ENCODE measurements at places on chromosomes 12 and 14.

GRCh38 chr12:57497223-57498131 is 9.6 kb downstream of the MARS1 start:
- no peak for ATAC-seq

DNA sequence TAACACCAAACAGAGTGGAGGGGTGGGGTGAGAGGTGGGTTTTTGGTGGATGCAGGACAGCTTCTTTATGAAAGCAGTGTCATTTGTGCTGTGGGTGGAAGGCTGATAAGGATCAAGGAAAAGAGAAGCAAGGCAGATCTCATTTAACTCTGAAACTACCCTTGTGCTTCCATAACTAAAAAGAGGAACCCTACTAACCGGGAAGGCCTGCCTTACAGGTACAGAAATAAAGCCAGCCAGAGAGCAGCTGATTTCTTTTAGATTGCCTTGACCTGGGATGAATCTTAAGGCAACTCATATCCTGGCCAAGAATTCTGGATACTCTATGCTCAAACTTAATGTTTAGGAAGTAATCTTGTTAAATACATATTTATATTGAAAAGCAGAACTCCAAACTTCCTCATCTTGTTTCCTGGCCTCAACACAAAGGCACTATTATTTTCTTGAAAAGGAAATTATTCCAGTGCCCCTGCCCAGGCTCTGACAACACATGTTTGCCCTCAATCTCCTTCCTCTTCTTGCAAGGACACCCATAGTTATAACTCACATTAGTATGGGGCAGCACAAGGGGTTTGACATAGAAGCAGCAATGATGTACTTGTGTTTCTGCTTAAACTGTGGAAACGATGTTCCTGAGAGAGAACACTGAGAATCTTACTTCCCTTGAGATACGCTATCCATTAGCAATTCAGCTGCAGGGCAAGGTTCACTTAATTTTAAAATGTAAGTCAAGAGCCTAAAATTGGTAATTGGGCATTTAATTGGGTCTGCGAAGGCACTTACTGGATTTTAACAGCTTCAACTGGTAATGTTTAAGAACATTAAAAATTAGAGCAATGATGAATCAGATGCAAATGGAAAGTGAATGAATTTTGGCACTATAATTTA is 173.7 kb downstream of the STXBP6 start:
- no peak for ATAC-seq

DNA sequence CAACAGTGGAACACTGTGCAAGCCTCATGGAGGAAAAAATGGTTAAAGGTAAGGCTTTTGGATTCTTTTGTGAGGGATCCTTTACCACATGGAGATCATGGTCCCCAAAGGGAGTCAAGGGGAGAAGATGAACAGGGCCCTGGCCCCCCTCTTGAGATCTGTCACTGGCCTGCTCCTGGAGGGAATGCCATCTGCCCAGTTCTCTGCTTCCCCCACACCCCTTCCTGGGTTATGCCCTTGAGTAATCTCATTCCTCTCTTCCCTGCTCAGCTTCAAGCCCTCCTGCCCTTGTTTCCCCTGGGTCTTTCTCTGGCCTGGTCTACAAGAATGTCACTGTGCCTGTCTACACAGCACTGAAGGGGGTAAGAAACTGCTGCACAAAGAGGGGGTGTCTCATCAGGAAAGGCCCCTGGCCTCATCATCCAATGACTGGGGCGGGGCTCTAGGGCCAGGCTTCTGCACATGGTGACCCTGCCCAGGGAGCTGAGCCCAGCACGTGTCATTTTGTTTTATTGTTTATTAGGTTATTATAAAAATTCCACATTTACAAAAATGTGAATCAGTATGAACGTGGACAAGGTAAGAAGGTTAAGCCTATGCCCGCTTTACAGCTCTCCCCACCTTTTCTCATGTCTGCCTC is 30.3 kb downstream of the PIGH start:
- ATAC-seq: no peak

GRCh38 chr12:663293-663871 is at the start of gene NINJ2:
Gene NINJ2, minus strand, starts transcription at chr12:663445. Its CDS starts 85 bp downstream, at chr12:663360.
- ATAC-seq: no peak

GRCh38 chr14:91058042-91058581 is 2.3 kb downstream of the RPS6KA5 start:
- ATAC-seq: no peak

DNA sequence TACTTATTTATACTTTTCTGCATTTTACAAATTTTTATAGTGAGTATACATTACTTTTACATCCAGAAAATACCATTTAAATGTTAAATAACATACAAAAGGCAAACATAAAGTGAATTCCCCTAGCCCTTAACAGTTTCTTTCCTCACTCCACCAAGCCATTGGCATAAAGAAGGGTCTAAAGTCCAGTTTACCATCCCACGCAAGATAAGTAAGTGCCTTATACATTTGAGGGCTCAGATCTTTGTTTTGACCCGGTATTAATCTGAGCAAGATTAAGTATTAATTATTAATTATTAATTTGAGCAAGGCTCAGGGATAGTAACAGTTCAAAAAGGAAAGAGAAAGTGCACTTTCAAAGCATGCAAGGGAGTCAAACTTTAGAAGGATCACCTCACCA is 182.9 kb downstream of the DICER1 start:
- no peak for ATAC-seq

- no peak for ATAC-seq
These were observed 2.0 kb downstream of the PAX9 start for GRCh38 chr14:36663404-36664321.

DNA sequence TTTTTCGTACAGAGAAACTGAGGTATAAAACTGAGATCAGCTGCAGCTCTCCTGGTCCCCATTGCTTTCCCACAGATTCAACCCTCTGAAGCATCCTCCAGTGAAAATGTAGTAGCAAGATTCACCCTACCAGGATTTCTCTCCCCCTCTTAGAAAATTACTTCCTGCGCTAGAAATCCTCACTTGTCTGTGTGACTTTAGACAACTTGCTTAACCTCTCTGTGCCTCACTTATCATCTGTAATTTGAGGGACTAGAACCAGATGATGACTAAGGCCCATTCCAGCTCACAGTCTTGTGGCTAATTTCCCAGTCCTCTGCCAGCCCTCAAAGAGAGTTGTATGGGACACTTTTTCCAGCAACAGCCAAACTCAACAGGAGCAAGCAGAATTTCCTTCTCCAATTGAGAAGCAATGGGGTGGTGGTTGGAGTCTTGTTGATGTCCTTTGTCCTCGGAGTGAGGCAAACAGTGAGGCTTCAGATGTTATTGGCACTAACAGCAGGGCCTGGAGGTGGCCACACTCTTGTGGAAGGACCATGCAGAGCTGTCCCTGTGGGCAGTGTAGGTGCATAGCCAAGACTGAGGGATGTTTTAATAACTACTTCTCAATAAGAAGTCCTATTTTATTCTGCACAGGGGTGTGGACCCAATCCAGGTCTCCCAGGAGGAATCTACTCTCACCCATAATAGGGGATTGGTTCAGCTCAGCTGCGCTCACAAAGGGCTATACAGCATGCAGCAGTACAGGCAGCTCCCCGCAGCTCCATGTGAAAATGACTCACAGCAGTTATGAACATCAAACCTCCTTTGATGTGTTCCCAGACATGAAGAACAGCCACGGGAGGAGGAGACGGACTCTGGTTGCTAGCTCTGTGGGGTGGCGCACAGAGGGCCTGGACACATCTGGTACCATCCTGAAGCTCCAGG is 200.1 kb downstream of the DAD1 start:
- no peak for ATAC-seq

DNA sequence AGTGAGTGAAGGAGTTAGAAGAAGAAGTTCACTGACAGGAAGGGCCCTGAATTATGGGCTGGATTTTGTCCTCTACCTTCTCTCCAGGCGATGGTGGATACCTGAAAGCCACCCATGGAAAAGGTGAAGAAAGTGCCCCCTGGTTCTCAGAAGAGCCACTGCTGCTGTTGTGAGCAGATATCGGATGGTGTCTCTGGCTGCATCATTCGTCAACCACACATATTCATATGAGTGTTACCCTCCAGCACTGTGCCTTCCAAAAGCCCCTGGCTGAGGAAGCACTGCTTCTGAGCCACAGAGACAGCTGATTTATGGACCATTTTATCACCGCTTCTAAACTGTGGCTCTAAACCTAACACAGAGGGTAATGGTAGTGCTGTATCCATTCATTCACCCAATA is 2.0 kb upstream of the ACTN1 start:
- ATAC-seq: no peak

GRCh38 chr14:54335569-54336155 is 61.1 kb upstream of the CDKN3 start:
- no peak for ATAC-seq

DNA sequence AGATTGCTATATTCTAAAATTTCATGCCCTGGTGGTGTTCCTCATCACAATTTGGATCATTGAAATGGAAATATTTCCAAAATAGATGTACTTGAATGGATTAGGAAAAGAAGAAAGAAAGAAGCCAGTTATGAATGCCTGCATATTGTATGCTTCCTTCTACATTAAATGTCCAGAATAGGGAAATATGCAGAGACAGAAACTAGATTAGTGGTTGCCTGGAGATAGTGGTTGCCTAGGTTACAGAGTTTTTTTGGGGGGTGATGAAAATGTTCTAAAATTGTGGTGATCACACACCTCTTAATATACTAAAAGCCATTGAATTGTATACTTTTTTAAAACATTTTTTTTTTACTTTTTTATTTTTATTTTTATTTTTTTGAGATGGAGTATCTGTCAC is 18.0 kb downstream of the TUBA1A start:
- no peak for ATAC-seq

All from SK-N-SH treated with all-trans-retinoic acid at 6 μM for 48 hours (cell line).